ENCODE measurements at places on chromosomes 5 and 9.

GRCh38 chr5:126963822-126964375, 66.5 kb downstream of the MARCHF3 start:
- DNase-seq, result no peak

DNA sequence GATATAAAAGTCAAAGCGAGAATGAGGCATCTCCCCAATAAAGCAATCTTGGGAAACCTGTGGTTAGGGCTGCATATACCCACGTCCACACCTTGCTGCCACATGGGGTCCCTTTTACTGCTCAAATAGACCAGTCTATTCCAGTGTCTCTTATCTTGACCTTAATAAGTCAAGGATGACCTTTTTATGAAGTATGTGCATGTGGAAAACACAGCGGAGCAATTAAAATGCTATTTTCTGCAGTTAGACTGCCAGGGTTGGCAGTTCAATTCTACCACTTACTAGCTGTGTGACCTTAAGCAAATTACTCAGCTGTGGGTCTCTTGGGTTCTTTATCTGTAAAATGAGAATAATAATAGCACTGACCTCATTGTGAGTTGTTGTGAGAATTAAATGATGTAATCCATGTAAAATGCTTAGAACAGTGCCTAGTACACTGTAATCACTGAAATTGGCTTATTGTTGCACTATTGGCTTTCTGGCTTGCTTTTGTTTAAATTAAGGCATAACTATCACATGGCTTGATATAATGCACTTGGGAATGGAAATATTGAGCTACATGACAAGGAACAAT, 67.8 kb upstream of the HSPB3 start:
- DNase-seq, result no peak

DNA sequence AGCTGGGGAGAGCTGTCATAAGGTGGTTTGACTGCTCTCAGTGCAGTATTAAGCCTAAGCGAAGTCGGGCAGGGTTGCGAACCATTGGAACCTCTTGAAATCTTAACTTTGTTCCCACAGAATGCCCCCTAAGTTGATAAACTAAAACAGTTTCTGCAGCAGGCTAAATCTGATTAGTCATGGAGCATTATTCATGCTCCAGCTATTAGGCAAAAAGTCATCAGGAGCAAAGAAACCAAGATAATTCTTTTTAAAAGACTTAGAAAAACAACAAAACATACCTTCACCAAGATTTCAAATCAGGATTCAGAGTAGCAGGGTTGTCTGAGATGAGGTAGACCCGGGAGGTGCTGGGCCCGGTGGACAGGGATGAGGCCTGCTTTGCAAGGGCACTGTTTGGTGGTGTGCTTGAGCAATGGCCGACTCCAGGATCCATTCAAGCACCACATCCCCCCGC, 69.9 kb upstream of the PLPP1 start:
- DNase-seq, result no peak

- no peak for DNase-seq
Observed at GRCh38 chr5:128904805-128905567, 60.3 kb upstream of the SLC27A6 start.

DNA sequence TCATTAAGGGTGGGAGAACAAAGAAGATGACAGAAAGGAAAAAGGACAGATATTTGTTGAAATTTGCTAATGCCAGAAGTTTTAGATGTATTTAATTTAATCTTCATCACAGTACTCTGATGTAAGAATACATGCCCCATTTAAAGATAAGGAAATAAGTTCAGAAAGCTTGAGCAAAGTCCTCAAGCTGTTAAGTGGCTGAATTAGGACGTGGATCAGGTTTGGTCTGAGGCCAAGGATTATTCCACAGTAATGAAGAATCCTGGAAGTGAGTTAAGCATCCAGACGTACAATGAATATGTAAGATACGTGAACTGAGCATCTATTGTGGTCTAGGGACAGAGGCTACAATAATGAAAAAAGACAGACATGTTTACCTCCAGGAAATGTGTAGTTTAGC, 671.3 kb downstream of the PRELID2 start:
- DNase-seq, result no peak

DNA sequence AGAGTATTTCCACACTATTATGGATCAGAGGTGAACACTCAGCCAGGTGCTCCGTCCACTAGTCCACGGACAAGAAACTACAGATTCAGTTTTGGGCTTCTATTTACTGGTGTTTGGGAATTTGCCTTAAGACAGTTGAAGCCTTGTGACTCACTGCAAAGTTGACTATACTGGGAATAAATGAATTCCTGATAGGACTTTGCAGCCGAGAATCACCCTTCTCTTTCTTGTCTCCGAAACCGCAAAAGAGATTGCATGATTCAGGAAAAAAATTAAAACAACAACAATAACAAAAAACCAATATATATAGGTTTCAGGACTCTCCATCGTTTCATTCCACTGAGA, 716 bp downstream of the TMEM171 start:
- no peak for DNase-seq

DNA sequence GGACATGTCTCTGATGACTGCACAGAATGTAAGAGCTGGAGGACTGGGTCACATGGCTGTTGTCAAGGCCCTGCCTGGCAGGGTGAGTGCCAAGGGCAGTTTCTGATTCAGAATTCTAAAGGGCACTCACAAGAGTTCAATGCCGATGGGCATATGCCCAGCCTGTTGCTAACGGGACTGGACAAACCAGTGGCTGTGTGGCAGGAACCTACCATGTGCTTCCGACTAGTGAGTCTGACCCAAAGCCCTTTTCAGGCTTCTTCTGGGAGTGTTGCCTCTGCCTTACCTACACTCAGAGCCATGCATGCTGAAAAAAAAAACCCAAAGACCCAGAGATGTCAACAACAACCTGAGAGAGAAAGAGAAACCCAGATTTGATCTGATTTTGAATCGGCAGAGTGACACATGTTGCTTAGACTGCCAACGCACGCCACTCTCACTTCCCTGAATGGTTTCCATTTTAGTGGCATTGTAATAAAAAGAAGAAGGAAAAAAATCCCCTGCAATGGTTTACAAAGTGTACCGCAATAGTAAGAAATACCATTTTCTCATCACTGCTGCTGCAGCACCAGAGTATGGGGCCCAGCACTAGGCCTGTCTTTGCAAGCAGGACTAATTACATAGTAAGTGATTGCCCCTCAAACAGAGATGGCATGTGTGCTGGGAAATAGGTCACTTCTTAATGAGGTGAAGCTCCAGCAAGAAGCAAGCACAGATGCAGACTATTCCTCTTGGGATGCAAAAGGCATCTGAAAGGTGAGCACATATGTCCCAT, 194.3 kb downstream of the PALM2AKAP2 start:
- DNase-seq, result peak; percentile 9

GRCh38 chr9:363274-363612, 148.6 kb downstream of the DOCK8 start:
- DNase-seq, result no peak

DNA sequence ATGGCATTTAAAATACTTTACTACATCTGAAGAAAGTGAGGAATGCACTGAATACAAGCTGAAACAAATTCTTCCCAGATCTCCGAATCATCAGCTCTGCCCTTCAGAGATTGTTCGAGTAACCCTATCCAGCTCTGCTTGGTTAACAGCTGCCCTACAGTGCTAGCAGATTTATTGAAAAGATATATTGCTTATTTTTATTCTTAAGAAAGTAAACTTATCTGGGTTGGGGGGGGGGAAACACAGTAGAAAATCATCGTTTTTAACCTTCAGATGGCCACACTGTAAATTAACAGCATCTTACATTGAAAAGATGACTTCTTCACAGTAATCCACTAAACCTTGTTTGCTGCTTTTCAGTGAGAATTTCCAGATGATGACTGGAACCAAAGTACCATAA, 210.8 kb downstream of the NFIB start:
- no peak for DNase-seq

DNA sequence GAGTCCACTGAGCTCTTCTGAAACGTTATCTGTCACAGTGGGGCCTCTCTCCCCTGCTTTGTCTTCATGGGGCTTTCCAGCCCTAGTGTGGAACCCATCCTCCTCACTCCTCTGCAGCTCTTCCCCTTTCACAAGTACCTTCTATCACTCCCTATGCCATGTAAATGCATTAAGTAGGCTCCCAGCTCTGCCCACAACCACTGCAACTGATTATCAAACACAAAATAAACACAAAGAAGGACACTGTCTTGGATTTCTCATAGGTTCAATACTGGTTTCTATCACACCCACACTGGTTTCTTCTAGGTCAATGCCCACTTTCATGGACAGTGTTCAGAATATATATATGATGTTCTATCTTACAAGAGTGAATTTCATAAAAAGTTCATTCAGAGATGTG, 139.4 kb downstream of the GNAQ start:
- no peak for DNase-seq

DNA sequence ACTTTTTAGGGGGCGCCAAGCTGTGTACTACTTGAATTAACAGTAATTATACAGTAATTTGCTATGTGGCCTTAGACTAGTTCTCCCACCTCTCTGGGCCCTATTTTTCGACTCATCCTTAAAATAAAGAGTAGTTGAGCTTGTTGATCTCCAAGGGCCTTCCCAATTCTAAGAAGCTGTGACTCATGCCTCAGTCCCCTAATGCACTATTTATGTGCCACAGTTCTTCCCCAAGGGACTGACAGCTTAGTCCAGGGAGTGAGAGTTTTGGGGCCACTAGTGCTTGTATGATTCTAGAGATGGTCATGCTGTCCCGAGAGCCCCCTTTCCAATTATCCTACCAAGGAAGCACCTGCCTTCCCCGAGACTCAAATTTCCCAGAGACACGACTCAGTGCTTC, 149.7 kb downstream of the PAPPA start:
- no peak for DNase-seq

GRCh38 chr9:36298566-36298965, 40.3 kb upstream of the GNE start:
- DNase-seq, result no peak

DNA sequence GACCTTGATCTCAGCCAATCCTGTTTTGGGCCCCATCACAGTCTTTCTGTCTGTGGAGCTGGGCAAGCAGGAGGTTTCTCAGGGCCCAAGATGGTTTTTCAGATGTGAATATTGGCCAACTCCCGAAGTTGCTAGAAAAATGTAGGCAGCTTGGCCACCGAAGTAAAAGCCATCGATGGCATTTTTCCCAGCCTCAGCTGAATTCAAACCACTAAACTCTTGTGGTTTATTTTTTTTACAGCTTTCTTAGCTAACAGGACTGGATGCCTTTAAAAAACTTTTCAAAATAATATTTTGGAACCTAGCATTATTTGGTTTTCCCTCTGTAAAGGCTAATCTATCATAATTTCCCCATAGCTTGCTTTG, 102.5 kb upstream of the ERCC6L2 start:
- DNase-seq, result no peak

- no peak for DNase-seq
Observed at GRCh38 chr5:177311392-177311722, 341 bp downstream of the MXD3 start.

DNA sequence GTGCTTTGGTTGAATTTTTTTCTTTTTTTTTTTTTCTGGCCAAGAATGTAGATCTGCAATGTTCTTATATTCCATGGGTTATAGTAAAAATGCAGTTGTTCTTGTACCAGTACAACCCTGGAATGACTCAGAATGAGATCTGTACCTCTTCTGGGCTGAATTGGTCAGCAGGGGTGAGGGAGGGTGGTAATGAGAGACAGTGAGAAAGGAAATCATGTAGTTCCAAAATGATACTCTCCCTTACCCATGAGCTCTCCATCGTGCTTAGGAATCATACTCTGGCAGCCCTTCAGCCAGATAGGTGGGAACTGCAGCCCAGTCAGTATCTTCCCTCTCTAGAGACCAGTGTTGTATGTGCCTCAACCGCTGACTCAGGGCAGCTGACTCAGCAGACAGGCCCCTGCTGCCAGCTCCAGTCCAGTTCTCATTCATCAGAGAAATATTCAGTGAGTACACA, 2.1 kb upstream of the GLIS3 start:
- DNase-seq, result no peak

GRCh38 chr9:8599937-8600336, 800.4 kb upstream of the DMAC1 start:
- DNase-seq, result no peak

- no peak for DNase-seq
Observed at GRCh38 chr5:107805166-107805565, 134.4 kb upstream of the EFNA5 start.

- no peak for DNase-seq
Observed at GRCh38 chr9:132748450-132748849, 78.2 kb downstream of the GTF3C4 start.

- no peak for DNase-seq
Observed at GRCh38 chr5:98517560-98518366, 255.7 kb upstream of the RGMB start.

GRCh38 chr5:135934939-135935338, 19.8 kb downstream of the LECT2 start:
- no peak for DNase-seq

DNA sequence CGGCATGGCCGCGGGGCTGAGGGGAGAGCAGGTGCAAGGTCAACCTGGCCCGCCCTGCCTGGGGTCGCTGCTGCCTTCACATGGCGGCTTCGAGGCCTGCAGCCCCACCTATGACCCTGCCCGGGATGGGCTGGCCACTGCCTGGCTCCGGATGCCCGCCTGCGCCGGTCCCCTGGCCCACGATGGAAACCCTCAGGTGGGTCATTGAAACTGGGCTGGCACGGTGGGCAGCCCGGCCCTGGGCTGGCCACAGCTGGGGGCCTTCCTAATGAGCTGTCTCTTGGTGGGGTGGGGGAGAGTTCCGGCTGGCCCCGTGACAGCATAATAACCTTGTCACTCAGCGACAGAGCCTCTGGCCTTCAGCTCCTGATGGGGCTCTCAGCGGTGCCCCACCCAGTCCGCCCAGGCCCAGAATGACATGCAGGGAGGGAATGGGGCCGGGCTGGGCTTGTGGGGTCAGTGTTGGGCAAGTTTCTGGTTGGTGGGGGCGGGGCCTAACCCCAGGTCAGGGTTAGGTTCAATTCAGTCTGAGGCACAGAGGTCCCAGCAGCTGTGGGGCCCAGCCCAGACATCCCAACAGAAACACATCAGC, at the start of gene CCDC187:
TSS of gene CCDC187 (minus strand) at position 270 of the 592 bp plus-strand sequence. CDS start at position 6, 264 bp downstream.
- no peak for DNase-seq

DNA sequence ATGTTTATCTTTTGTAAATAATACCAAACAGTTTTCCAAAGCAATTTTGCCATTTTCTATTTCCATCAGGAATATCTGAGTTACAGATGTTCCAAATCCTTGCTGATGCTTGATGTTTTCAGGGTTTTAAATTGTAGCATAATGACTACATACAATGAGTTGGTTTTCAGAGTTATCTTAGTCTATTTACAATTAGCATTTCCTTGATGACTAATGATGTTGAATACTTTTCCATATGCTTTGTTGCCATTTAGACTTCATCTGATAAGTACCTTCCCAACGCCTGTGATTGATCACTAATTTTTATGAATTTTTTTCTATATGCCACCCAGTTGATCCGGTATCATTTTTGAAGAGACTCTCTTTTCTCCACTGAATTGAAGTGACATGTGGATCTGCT, 102.3 kb downstream of the SLC25A46 start:
- DNase-seq, result no peak
